COR-L47 (cell line): ENCODE measurements at places on chromosomes 7 and 10.

DNA sequence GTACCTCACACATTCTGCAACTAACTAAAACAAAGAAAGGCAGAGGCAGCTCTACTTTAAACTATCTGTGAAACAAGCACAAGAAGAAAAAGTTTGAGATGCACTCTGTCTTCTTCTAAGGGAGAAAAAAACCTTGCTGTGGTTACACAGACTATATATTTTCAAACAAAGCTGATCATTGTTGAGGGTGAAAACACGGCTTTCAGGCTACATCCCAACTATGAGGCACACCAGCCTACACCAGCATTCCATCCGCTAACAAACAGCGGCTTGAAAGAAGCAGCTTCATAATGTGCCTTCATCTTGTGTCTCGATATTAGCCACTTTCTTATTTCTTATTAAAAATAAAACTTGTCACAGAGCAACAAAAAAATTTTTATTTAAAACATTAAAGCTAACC, 79.1 kb downstream of the USP6NL start:
- no peak for DNase-seq

DNA sequence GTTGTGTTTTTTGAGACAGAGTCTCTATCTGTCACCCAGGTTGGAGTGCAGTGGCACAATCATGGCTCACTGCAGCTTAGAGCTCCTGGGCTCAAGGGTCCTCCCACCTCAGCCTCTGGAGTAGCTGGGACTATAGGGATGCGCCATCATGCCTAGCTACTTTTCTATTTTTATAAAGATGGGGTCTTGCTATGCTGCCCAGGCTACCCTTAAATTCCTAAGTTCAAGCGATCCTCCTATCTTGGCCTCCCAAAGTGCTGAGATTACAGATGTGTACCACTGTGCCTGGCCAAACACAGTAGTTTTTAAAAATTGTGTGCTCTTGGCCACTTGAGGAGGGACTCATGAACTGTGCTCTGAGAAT, 10.6 kb upstream of the TLX1 start:
- DNase-seq = no peak

DNA sequence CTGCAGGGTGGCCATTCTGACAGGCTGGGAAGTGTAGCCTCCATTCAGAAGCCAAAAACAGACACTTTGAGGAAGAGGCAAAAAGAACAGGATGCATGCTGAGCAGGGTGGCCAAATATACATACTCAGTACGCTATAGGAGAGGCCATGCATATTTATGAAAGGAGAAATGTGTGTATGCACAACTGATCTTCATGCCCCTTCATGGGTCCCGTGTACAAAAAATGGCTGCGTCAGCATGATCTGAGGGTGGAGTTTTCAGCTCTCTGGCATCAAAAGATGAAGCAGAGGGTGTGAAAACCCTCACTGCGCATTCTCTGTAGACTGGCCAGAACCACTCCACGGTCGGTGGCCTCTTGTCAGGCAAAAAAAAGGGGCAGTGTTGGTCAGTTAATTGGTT, 35.5 kb upstream of the OIT3 start:
- no peak for DNase-seq

DNA sequence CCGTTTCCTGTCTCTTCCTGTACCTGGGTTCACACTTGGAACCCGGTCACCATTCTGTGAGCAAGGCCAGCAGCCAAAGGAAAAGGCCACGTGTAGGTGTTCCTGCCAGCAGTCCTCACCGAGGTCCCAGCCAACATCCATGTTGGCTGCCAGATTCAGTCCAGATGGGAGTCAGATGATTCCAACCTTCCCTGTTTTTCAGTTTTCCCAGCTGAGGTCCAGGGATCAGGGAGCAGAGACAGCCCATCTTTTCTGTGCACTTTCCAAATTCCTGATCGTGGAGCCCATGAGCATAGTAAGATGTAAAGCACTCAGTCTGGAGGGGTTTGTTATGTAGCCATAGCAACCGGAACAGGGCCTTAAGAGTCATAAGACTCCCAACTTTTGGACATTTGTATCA, 3.9 kb upstream of the PVRIG start:
- DNase-seq = no peak

GRCh38 chr10:29546773-29547313, 87.9 kb downstream of the SVIL start:
- no peak for DNase-seq

- no peak for DNase-seq
Observed at GRCh38 chr10:44980309-44981171, 1.9 kb upstream of the DEPP1 start.

DNA sequence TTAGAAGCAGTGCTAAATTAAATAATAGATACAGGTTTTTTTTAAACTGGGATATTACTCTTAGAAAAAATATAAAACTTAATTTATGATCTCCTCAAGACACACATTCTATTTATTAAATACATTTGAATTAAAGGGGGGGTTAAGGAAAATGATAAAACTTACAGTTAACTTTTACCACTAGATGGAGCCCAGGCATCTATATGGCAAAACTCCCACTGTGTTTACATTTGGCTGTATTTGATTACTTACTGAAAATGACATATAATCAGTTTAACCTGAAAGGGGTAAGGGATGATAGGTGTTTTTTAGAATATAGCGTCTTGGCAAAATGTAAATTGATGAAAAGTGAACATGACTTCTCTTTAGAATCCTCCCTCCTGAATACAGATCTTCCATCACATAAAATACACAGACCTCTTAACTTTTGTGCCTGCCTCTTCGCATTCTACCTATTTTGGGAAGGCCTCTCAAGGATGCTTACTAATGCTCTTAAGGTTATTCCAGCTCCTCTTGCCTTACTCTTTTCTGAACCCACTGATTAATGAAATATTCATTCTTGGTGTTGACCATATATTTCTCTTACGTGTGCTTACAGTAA, 235.7 kb downstream of the AGMO start:
- peak; percentile 52 for DNase-seq

DNA sequence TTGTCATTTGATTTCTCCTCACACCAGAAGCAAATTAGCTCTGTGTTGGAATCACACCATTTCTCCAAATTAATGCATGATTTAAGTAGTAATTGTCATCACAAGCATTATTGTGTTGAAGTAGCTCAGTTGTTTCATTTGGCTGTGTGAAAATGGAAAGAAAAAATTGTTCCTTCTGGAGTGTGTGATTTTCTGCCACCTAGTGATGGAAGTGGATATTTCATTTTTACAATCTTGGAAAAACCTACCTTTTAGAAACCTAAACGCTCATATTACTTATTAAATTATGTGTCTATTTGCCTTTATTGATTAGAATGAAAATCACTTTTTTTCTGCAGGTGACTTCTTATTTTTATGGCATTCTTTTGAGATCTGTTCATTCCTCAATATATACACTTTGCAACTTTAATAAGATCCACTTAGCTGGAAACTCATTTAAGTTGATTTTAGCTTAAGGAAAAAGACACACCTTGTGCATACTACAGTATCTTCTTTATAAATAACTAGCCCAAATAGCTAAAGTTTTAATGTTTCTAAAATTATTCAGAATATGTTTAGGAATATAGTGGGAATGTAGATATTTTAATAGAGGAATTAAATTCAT, 50.0 kb downstream of the SRI start:
- DNase-seq = peak; percentile 1

DNA sequence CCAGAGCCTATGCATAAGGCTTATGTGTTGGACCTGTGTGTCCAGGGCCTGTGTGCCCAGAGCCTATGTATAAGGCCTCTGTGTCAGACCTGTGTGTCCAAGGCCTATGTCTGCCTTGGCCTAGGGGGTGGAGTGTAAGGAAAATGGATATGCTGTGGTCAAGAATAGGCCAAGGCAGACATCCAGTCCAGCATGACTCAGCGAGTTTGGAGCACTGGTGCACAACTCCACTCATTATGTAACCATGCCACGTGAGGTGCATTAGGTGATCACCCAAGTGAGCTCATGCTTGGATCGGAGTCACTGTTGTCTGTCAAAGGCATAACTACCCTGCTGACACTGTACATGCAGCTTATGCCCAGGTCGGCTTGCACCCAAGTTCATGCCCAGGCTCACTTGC, 238.9 kb downstream of the CACNA2D1 start:
- no peak for DNase-seq

DNA sequence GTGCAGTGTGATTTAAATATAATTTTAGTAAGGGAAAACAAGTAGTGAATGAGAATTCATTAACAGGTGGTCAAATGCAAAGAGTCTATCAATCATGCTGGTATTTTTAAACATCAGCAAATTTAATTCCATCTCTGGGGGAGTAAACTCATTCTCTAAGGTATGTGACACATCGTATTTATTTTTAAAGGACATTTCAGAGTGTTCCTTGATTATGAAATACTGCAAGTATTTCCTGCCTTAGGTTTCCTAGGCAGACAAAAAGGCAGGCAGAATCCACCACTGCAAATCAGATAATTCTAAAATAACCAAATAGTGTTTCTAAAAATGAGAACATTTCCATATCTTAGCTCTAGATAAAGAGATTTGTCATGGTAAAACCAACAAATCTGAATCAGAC, 193.8 kb downstream of the LRRTM3 start:
- DNase-seq = no peak

DNA sequence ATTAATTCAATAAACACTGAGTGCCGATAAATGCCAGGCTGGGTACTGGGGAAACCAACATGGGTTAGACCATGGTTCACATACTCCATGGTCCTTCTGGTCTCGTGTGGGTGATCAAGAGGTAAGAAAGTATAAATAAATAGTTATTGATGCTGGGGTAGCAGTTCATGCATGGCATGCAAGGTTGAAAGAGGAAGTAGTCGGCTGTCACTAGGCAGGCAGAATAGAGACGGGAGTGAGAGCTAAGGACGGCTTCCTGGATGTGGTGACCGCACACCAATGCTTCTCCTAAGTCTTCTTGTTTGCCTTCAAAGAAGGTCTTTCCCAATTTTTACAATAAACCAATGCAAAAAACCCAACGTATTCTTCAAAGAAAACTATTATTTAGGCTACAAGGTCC, 208.6 kb downstream of the ADAM12 start:
- no peak for DNase-seq

DNA sequence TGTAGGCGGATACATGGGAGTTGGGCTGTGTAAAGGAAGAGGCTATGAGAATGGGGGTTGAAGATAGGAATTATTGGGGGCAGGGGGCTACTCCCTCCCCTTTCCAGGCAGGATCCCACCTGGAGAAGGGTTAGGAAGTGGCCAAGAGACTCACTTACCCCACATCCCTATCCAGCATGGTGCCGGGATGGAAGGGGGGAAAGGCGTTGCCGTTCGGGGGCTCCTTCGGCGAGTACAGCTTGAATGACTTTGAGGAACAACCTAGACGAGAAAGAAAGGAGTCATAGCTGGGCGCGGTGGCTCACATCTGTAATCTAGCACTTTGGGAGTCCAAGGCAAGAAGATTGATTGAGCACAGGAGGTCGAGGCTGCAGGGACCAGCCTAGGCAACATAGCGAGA, 8.9 kb downstream of the LDB1 start:
- no peak for DNase-seq

DNA sequence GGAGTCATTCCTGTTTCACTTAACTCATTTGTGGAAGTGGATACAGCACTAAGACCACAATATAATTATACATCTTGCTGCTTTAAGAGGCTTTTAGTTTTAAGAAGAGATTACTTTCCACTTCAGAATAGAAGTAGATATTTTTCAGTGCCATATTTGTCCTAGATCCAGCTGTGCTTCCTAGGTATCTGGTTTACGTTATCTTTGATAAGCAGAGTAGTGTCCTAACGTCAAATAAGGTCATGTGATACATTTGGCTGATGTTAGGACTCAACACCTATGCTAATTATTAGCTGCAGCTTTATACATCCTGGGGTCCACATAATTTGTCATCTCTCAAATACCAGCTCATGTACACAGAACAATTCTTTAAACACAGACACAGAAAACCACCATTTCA, 196.2 kb upstream of the SMIM30 start:
- no peak for DNase-seq

GRCh38 chr10:77613476-77614130, 24.0 kb downstream of the KCNMA1 start:
- DNase-seq = no peak

DNA sequence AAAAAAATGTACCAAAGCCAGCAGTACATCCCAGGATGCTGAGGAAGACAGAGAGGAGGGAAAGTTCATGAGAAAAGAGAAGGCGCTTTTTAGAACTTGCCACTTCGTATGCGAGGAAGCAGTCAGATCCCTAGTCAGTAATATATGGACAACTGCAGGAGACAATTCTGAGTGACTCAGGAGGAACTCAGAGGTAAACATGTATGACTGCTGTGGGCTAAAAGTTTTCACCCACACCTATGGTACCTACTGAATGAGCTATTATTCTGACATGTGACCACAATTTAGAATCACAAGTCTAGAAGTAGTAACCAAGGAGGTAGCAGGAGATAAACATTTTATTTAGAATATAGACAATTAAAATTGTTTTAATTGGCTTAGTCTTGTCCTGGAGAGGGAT, 126.5 kb downstream of the ICA1 start:
- DNase-seq = no peak

DNA sequence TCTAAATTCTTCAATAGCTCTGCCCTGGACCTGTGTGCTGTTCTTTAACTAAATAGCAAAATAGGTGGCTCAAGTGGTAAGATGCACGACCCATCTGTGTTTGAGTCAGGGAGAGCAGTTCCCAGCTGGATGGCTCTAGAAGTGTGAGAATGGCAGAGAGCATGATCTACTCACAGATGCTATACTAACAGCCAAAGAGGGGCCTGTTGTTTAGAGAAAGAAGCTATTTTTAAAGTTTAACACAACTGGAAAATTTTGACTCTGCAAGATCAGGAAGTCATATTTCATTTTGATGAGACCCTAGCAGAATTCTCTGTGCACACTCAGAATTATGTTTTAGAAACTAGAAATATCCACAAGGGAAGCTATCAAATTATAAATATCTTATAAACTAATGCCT, 87.4 kb upstream of the PIP4K2A start:
- no peak for DNase-seq

DNA sequence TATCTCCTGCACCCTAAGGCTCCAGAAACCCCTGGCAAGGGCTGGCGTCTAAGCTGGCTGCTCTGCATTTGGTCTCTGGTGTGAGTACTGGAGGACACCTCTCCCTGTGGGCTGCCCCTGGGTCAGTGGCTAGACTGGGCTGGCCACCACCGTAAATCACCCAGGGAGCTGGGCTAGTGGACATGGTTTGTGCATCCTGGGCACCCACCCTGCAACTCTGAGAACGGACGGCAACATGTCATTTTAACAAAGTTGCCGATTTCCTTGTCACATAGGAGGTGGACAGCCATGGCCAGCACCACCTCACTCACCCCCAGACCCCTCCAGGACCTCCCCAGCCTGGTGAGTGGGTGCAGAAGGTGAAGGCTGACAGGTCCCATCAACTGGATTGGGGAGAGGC, 26.8 kb upstream of the PCBD1 start:
- no peak for DNase-seq

GRCh38 chr7:26046150-26046549, 105.8 kb upstream of the NFE2L3 start:
- no peak for DNase-seq

DNA sequence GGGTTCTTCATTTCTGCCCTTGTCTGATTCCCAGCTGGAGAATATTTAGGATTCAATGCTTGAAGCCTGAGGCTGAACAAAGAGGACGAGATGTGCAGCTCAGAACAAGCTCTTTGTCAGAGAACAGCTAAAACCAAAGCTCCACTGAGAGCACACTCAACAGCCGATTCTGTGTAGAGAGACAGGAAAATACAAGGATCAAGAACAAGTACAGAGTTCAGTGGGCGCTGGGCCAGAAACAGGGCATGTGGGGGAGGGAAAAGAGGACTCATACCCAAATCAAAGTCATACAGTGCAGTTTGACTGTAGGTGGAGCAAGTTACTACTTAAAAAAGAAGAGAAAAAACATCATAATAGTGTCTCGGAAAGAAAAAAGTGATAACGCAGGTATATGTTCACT, at the start of gene AGMO:
AGMO (minus strand) TSS at position 181 of the 400 bp plus-strand sequence.
- DNase-seq = no peak
